Suprapubic skin (tissue), 4 donors: ENCODE measurements at places on chromosomes 11 and 22. TPM values are rescaled to one million over a fixed set of nuclear protein-coding genes. Genes with fewer than 3 reads are reported as not detected.

The ROBO3 gene
- 1.9 TPM for total RNA-seq

The NPAS4 gene
- total RNA-seq = not detected

The CHRM4 gene
- total RNA-seq = 0.80 TPM

The MCM5 gene
- 41.3 TPM for total RNA-seq

The SCGB1D2 gene
- total RNA-seq = 418 TPM

The MSANTD4 gene
- 5.2 TPM for total RNA-seq

The OVOL1 gene
- total RNA-seq = 196 TPM

The CREB3L1 gene
- 0.99 TPM for total RNA-seq

The POLD4 gene
- 64.1 TPM for total RNA-seq

The SYT8 gene
- 179 TPM for total RNA-seq

The CRYBB2 gene
- total RNA-seq = not detected
